Inflammatory macrophage (primary cell): ENCODE measurements at places on chromosomes 1 and 21.

GRCh38 chr1:197692965-197693364 lies 82.3 kb downstream of the DENND1B start:
- DNase-seq = no peak

DNA sequence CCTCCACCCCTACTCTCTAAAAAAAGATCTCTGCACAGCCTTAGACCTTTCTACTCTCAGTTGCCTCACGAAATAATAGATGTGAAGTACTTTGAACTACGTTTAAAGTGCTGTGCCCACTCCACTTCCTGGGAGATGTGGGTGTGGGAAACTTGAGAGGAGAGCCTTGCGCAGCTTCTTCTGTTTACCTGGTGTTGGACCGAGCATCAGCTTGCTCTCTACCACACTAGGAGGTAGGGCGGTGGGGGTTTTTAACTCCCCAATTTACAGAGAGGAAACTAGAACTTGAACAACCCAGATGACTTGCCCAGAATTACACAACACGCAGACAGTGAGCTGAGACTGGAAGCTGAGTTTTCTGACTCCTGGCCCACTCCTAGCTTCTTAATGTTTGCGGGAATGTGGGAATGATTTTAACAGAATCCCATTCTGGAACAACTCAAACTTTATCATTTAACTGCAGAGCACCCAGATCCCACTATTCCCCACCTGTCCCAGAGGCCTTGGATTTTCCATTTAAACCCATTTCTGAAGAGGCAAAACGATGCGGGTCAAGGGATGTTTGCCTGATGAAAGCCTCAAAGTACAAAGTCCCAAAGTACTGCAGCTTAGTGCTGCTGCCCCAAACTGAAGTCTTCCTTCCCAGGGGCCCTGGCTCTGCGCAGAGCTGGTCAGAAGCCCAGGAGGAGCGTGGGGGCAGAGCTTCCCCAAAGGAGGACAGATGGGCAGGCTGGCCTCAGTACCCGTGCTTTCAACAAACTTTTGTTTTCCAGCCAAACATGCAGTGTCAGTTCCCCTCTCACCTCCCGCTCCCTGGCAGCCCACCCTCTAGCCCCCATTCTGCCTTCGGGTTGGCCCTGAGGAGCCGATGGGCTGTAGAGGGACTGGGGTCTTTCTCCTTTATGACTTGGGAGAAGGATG lies 19.0 kb downstream of the BTG2 start:
- peak; percentile 64 for DNase-seq

GRCh38 chr1:116989835-116990234 lies 11.7 kb upstream of the CD101 start:
- DNase-seq = peak; percentile 25

GRCh38 chr1:42949312-42950115 lies 9.2 kb downstream of the SLC2A1 start:
- peak; percentile 20 for DNase-seq
